Activated naive CD4-positive, alpha-beta T cell treated with anti-CD3 and anti-CD28 coated beads, Interleukin-2, amount 10 ng/mL, durations not matched to agents 7 days and 5 days (primary cell): ENCODE measurements at places on chromosomes 6 and 20.

DNA sequence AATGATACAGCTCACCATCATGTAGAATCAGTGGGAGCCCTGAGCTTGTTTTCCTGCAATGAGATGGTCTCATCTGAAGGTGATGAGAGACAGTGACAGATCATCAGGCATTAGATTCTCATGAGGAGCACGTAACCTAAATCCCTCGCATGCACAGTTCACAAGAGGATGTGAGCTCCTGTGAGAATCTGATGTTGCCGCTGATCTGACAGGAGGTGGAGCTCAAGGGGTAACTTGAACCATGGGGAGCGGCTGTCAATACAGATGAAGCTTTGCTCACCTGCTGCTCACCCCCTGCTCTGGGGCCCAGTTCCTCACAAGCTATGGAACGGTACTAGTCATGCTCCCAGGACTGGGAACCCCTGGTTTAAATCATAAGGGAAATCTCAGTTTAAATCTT, 89.2 kb downstream of the THBS2 start:
- DNase-seq, result no peak

DNA sequence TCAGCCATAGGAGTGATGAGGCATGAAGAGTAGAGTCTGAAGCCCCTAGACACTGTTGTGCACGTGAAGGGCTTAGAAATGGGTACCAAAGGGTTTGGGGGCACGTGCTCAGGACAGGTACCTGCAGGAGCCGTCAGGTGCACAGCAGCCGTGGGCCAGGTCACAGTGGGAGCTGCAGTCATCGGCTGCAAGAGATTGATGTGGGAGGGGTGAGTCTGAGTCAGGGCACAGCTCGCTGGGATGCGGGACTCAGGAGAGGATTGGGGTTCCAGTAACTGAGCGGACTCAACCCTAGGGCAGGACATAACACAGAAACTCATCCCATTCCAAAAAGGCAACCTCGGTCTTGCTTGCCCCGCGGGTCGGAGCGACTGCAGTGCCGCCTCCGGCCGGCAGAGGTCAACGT, 1.1 kb downstream of the DLK2 start:
- no peak for DNase-seq

GRCh38 chr6:42243046-42243445, 25.4 kb upstream of the MRPS10 start:
- DNase-seq, result no peak

DNA sequence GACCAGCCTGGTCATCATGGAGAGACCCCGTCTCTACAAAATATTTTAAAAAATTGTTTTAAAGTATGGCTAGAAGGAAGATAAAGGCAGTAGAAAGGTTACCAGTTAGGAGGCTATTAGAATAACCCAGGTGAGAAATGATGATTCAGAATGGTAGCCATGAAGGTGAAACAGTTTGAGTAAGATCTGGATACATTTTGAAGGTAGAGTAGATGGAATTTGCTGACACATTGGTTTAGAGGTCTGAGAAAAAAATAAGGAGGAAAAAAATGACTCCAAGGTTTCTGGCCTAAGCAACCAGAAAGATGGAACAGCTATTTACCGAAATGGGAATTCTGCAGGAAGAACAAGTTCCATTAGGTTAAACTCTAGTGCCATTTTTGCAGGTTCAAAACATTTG, 167.9 kb upstream of the TAB2 start:
- no peak for DNase-seq

GRCh38 chr20:8709627-8710026, 359.3 kb upstream of the PLCB4 start:
- no peak for DNase-seq

- DNase-seq, result no peak
Measured at GRCh38 chr6:169956580-169956979, 205.2 kb downstream of the ERMARD start.

GRCh38 chr20:4018023-4018748, 2.8 kb upstream of the RNF24 start:
- no peak for DNase-seq

- DNase-seq, result no peak
Measured at GRCh38 chr6:15329197-15329671, 83.4 kb downstream of the JARID2 start.

- no peak for DNase-seq
Measured at GRCh38 chr6:71289802-71290175, 1.2 kb downstream of the OGFRL1 start.

GRCh38 chr20:52305858-52306257, 114.3 kb upstream of the ZFP64 start:
- DNase-seq, result peak; percentile 58

GRCh38 chr6:168708526-168708925, 267.5 kb downstream of the SMOC2 start:
- DNase-seq, result no peak

- peak; percentile 43 for DNase-seq
Measured at GRCh38 chr6:157755746-157756411, 67.2 kb upstream of the SNX9 start.

DNA sequence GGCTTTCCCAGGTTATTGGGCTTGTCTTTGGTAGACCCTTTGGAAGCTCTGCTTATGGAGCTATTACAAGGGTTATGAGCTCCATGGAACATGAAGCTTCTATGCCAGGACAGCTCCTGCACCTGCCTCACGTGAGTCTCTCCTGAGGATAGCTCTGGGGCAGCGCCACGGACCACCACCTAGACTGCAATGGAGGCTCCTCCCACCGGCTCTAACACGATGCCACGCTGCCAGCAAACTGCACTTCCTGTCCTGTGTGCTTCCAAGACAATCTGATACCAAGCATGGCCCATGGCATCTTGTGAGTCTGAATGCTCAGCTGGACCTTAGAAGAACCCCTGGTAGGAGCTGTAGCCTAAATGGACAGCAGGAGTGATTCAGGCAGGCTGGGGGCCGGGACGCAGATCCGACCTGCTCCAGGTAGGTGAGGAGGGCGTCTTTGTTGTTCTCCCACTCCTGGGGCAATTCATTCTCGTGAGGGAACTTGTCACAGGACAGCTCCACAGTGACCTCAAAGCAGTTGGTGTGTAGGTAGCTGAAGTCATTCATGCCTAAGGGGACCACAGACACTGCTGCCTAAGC, 5.5 kb downstream of the CPXM1 start:
- no peak for DNase-seq

GRCh38 chr6:154805288-154805911, 72.2 kb downstream of the SCAF8 start:
- DNase-seq, result no peak

DNA sequence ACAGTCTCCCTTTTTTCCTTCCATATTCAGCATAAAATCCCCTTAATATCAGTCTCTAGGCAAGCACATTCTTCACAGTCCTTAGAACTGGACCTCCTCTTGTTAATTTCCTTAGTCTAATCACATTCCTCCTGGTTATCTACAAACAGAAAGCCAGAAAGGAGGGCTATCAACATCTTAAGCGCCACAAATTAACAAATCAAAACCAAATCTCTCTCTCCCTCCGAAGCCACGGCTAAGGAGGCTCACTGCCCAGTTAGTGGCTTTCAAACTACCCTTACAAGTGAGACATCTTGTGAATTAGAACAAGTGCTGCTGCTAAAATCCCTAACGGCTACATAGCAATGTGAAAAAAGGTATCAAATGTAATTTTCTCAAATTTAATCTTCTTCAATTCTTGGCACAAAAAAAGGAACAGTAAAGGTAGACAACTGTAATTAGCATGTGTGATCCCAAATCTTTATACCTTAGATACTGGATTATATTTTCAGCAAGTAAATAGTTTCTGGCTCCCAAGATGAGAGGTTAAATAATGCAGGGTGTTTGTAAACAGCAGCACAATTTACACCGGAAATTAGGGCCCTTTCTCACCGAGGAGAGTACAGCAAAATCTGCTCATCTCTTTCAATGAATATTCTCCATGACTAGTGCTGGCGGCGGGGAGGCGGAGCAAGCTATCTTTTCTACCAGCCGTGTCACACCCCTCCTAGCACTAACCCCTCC, 1.4 kb upstream of the TRIM39 start:
- peak; percentile 88 for DNase-seq

- no peak for DNase-seq
Measured at GRCh38 chr6:161068321-161068741, 76.8 kb downstream of the MAP3K4 start.

DNA sequence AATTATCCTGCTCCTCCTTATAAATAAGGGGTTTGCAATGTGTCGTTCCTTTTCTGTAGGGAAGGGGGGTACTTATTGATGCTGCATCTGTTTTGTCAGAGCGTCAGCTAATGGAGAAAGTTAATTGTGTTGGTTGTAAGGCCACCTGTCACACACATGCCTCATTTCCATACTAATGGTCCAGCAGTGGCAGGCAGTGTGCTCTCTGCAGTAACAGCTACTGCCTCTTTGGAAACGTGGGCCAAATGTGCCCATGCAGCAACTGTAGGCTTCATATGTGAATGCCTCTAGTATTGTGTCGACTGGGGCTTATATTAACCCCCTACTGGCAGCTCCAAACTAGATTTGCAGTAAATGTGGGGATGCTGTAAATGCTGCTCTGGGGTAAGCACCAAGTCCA, 56.3 kb upstream of the OLIG3 start:
- DNase-seq, result no peak

- no peak for DNase-seq
Measured at GRCh38 chr6:137761487-137761886, 105.6 kb upstream of the TNFAIP3 start.
